ENCODE measurements at places on chromosomes 1 and 21.

DNA sequence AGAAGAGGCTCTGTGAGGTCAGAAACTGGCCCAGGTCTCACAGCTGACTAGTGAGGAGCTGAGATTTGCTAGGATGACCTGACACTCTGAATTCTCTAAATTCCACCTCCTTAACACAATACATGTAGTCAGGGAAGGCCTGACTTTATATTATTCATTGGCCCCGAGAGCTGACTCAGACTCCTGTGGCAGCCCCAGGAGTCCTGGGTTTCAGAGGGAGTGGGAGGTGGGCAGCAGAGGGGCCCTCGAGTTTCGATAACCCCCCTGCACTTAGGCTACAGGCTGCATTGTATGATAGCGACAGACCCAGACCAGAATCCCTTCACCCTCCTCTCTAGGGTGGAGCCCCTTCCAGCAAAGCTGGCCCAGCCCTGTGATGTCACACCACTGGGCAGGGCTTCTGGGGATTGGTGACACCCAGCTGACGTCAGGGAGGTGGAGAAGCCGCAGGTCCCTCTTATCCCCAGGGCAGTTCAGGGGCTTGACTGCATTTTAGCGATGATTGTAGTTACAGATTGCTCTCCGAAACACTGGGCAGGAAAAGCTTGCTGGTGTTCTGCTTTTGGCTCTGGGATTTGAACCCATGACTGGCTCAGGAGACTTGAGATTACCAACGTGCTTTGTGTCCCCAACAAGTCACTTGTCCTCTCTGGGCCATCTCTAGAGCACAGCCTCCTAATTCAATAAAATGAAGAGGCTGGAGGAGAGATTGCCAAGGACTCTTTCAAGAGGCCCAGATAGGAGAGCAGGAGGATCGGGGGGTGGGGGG lies 17.0 kb upstream of the GPR37L1 start:
- no peaks in the 10 kb centered on the region for H3K36me3 ChIP-seq
- H3K4me1 ChIP-seq: no peaks in the 10 kb centered on the region
- no peak overlapping the region for H3K27ac ChIP-seq
- no peaks in the 10 kb centered on the region for H3K27me3 ChIP-seq
- DNase-seq: no peak

GRCh38 chr1:21089731-21090130 lies 87.0 kb downstream of the EIF4G3 start:
- H3K4me1 ChIP-seq: peaks cover 16% of the 10 kb centered on the region
- peaks cover 18% of the 10 kb centered on the region for H3K36me3 ChIP-seq
- no peak for DNase-seq
- peaks cover 2% of the 10 kb centered on the region for H3K27me3 ChIP-seq
- H3K27ac ChIP-seq: peak overlapping the region; percentile 9

DNA sequence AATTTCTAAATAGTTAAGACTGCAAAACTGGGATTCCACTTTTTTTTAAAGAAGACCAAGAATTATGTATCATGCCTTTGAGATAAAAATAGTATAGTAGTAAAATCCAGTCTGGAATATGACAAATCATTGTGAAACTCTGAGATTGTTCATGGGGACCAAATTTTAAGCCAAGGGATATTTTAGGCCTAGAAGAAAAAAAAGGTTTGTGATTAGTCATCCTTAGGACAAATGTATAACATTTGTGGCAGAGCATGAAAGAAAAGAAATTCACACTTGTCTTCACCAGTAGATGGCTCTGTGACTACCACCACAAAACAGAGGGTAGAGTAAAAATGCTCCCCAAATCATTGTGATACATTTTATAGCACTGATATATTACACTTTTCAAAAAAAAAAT lies 226.1 kb downstream of the KCTD3 start:
- H3K4me1 ChIP-seq: peaks cover 10% of the 10 kb centered on the region
- H3K4me3 ChIP-seq: no peak overlapping the region
- no peak overlapping the region for H3K27ac ChIP-seq
- no peaks in the 10 kb centered on the region for H3K36me3 ChIP-seq
- DNase-seq: no peak
- peaks cover 1% of the 10 kb centered on the region for H3K27me3 ChIP-seq

DNA sequence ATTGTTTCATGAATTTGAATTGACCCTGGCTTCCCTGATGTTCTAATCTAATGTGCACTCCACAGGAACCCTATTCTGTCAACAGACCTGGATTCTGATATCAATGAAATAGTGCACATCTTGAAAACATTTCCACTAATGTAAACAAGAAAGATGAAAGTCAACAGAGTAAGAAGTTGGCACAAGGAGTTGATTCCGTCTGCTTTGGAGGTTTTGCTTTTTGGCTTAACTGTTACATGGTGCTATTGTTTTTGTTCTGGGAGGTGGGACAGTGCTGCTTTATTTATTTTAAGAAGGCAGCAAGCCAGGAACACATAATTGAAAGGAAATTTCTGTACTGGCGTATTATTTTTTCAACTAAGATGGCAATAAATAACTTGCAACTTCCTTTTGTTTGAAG lies 73.3 kb downstream of the LEPR start:
- H3K4me3 ChIP-seq: no peak overlapping the region
- no peaks in the 10 kb centered on the region for H3K27me3 ChIP-seq
- DNase-seq: no peak
- H3K36me3 ChIP-seq: no peaks in the 10 kb centered on the region
- no peak overlapping the region for H3K27ac ChIP-seq

DNA sequence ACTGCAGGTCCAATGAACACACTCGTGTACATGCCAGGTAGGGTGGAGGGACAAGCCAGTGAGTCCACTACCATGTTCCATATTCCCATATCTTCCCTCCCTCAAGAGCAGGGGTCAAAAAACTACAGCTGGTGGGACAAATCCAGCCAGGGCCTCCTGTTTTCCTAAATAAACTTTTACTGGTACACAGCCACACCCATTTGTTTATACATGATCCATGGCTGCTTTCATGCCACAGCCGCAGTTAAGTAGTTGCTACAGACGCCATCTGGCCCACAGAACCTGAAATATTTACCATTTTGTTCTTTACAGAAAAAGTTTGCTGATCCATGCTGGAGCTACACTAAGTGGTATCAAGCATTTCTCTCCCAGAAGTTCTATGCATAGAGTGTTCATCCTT lies 42.4 kb downstream of the CASQ2 start:
- H3K36me3 ChIP-seq: no peaks in the 10 kb centered on the region
- H3K4me3 ChIP-seq: no peak overlapping the region
- H3K4me1 ChIP-seq: peaks cover 42% of the 10 kb centered on the region
- DNase-seq: no peak
- H3K27ac ChIP-seq: peak overlapping the region; percentile 91

DNA sequence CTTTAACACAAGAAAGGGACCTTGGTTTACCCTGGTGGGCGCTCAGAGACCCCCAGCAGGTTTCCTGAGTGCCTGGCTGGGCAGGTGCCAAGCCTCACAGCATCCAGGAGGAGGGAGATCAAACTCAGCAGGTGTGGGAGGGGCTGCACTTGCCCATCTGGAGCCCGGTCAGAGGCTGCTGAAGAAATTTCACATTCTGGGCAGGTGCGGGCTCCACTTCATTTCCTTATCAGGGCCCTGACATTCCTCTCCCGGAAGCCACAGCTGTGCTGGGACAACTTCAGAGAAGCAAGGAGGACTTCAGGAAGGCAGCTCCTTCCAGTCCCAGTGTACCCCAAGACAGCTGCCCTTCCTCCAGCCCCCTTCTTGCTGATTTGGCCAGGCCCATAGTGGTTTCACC lies 82.9 kb downstream of the ITPKB start:
- no peak overlapping the region for H3K4me3 ChIP-seq
- H3K36me3 ChIP-seq: peaks cover 20% of the 10 kb centered on the region
- H3K27me3 ChIP-seq: peaks cover 21% of the 10 kb centered on the region
- H3K4me1 ChIP-seq: peaks cover 76% of the 10 kb centered on the region
- DNase-seq: no peak

GRCh38 chr1:26858160-26858559 lies 4.8 kb upstream of the SFN start:
- DNase-seq: no peak
- no peak overlapping the region for H3K4me3 ChIP-seq
- no peak overlapping the region for H3K27ac ChIP-seq

DNA sequence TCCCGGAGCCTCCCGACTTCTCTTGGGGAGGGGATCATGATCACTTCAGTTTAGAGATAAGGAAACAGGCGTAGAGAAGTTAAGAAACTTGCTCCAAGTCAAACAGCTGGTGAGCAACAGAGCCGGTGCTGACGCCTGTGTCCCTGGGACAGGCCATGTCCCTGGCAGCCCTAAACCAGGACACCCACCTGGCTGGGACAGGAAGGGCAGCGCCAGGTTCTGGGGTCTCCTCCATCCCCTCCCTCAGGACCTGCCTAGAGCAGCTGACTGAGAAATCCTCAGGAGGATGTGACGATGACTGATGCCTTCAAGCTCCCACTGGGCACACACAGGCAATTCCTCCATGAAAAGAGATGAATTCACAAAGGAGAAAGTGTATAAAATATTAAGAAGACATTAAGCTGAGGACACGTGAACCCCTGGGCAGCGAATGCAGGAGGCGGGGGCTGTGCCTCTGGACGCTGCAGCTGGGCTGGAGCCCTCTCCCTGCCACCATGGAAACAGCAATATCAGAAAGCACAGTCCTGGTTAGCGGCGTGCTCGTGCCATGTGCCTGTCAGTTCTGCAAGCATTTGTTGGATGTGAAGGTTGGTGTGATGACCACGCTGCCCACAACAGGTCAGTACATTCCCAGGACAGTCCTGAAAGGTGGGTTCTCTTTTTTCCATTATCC lies 40.1 kb upstream of the C1orf174 start:
- peaks cover 5% of the 10 kb centered on the region for H3K27me3 ChIP-seq
- peaks cover 3% of the 10 kb centered on the region for H3K36me3 ChIP-seq
- H3K27ac ChIP-seq: no peak overlapping the region
- no peaks in the 10 kb centered on the region for H3K4me1 ChIP-seq
- H3K4me3 ChIP-seq: no peak overlapping the region
- DNase-seq: no peak

- H3K36me3 ChIP-seq: no peaks in the 10 kb centered on the region
- DNase-seq: no peak
- no peaks in the 10 kb centered on the region for H3K27me3 ChIP-seq
Observed at GRCh38 chr1:41957568-41957967, 38.8 kb upstream of the HIVEP3 start.

DNA sequence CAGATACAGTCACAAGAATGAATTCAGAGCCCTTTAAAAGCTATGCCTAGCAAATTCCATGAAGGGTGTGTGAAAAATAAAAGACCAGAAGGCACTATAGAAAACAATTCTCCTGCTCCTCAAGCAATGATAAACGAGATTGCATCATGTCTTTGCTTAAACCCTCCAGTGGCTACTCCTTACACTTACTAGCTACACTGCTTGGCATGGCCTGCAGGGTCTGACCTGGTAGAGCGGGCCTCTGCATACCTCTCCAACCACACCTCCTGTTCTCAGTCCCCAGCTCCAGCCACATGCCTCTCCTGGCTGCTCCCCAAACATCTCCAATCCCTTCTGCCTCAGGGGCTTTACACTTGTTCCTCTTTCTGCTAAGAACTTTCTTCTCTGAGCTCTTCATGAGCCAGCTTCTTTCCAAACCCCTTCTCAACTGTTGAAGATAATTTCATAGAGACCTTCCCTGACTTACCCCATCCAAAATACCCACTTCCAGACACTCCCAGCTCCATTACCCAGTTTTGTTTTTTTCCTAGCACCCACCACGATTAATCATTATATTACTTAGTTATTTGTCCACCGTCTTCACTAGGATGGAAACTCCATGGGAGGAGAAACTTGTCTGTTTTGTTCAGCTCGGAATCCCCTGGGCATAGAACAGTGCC lies 11.2 kb upstream of the CREG1 start:
- peaks cover 10% of the 10 kb centered on the region for H3K4me1 ChIP-seq
- H3K27me3 ChIP-seq: peaks cover 2% of the 10 kb centered on the region
- H3K4me3 ChIP-seq: no peak overlapping the region
- H3K27ac ChIP-seq: no peak overlapping the region
- DNase-seq: no peak

DNA sequence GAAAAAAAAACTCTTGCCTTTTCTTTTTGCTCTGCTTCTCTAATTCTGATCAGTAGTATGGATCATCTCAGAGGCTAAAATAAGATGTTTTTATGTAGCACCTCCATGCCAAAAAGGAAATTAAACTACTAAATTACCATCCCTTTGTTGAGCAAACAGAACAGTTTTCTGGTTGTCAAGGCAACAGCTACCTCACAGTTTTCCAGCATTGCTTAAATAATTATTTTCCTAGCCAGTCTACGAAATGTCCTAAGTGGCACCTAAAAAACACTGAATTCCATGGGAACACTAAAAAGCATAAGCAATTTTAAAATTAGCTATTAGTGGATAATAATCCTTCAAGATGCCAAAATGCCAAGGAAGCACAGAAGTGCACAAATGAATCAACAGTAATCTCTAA lies 61.7 kb downstream of the ARID4B start:
- DNase-seq: no peak
- peaks cover 8% of the 10 kb centered on the region for H3K4me1 ChIP-seq
- peak overlapping the region; percentile 78 for H3K27ac ChIP-seq
- H3K4me3 ChIP-seq: no peak overlapping the region
- no peaks in the 10 kb centered on the region for H3K36me3 ChIP-seq

GRCh38 chr1:184822267-184822666 lies 67.6 kb upstream of the EDEM3 start:
- peaks cover 17% of the 10 kb centered on the region for H3K4me1 ChIP-seq
- no peak overlapping the region for H3K27ac ChIP-seq
- H3K36me3 ChIP-seq: no peaks in the 10 kb centered on the region
- no peak for DNase-seq
- H3K4me3 ChIP-seq: no peak overlapping the region
- peaks cover 4% of the 10 kb centered on the region for H3K27me3 ChIP-seq

- H3K27ac ChIP-seq: no peak overlapping the region
- H3K4me3 ChIP-seq: no peak overlapping the region
- H3K4me1 ChIP-seq: no peaks in the 10 kb centered on the region
- H3K36me3 ChIP-seq: no peaks in the 10 kb centered on the region
- peaks cover 1% of the 10 kb centered on the region for H3K27me3 ChIP-seq
Observed at GRCh38 chr21:24395320-24395923, 1211.9 kb downstream of the MRPL39 start.

DNA sequence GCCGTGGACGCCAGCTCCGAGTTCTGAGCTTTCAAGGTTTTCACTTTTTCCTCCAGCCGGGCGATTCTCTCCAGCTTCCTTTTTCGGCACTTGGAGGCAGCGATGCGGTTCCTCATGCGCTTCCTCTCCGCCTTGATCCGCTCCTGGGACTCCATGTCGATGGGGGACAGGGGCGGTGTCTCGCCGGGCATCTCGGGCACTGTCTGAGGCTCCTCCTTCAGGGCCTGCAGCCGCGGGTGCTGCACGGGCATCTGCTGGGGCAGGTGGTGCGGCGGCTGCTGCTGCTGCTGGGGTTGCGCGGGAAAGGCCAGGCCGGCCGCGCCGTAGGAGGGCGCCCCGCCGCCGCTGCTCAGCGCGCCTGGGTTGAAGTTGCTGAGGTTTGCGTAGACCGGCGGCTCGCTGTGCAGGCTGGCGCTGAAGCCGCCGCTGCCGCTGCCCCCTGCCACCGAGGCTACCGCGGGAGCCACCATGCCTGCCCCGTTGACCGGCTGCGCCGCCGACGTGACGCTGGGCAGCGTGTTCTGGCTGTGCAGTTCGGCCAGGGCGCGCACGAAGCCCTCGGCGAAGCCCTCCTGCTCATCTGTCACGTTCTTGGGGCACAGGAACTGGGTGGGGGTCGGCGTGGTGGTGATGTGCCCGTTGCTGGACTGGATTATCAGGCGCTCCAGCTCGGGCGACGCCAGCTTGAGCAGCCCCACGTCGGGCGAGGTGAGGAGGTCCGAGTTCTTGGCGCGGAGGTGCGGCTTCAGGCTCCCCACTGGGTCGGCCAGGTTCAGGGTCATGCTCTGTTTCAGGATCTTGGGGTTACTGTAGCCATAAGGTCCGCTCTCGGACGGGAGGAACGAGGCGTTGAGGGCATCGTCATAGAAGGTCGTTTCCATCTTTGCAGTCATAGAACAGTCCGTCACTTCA lies 1.4 kb downstream of the JUN start:
- H3K4me1 ChIP-seq: peaks cover 32% of the 10 kb centered on the region
- peaks cover 15% of the 10 kb centered on the region for H3K27me3 ChIP-seq
- H3K27ac ChIP-seq: peak overlapping the region; percentile 97
- H3K4me3 ChIP-seq: peak overlapping the region; percentile 100
- peaks cover 24% of the 10 kb centered on the region for H3K36me3 ChIP-seq
- DNase-seq: peak; percentile 41

All from endothelial cell (in vitro differentiated cells).